ENCODE measurements at places on chromosomes 6 and 20.

GRCh38 chr6:128079021-128079420 lies 178.2 kb upstream of the THEMIS start:
- no peak for DNase-seq

DNA sequence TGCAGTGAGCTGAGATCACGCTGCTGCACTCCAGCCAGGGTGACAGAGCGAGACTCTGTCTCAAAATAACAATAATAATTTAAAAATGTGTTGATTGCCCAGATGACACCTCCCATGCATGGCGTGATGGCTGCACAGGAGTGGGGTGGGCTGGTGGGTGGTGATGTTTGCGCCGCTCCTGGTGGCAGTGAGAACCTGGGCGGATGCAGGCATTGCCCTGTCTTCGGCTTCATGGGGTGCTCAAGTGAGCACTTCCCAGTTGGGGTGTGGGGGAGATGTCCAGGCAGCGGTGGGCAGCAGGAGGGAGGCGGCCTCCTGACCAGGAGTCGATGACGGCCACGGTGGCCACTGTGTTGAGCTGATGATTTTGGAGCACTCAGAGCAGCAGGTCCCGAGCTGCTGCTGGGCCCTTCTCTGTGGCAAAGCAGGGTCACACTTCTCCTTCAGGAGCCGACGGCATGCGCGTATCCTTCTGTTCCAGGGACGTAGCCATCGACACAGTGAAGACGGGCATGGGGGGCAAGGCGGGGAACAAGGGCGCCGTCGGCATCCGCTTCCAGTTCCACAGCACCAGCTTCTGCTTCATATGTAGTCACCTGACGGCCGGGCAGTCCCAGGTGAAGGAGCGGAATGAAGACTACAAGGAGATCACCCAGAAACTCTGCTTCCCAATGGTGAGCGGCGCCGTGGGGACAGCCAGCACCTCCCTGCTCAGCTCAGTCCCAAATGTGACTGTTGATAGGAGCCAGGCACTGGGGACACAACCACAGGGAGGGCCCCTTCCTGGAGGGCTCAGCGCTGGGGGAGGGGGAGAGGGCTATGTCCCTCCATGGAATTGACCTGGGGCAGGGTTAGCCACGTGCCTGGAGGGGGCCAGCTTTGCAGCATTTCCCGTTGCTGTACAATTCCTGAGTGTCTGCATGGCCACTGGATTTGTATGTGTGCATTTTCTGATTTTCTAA lies 89.7 kb downstream of the SYNJ2 start:
- DNase-seq: no peak

DNA sequence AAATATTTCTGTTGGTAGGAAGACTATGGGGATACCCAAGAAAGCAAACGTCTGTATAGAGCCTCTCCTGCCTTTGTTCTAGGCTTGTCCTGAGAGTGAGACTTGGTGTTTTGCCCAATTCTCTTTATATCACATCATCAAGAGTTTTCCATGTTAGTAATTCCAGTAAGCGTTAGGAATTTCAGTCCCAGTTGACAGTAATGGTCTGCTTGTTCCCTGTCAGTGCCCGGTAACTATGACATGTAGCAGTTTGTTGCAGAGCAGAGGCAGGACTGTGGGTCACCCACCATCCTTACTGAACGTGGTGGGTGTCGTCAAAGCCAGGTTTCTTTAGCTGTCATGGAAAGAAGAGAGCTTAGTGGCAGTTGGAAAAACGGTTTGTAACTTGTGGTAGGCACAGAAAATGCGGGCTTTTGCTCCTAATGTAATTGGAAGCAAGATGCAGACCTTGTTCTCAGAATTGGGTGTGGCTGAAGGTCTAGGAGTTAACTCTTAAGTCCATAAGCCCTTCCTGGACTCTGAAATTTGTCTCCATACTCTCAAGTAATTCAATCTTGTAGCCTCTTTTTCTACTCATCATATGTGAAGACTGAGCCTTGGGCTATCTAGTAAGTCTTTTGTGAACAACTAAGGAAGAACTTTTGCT lies 188.8 kb downstream of the TMEM242 start:
- no peak for DNase-seq

- no peak for DNase-seq
Observed at GRCh38 chr6:26351544-26351953, 13.4 kb upstream of the BTN3A2 start.

GRCh38 chr6:90204327-90205056 lies 92.2 kb downstream of the BACH2 start:
- no peak for DNase-seq

DNA sequence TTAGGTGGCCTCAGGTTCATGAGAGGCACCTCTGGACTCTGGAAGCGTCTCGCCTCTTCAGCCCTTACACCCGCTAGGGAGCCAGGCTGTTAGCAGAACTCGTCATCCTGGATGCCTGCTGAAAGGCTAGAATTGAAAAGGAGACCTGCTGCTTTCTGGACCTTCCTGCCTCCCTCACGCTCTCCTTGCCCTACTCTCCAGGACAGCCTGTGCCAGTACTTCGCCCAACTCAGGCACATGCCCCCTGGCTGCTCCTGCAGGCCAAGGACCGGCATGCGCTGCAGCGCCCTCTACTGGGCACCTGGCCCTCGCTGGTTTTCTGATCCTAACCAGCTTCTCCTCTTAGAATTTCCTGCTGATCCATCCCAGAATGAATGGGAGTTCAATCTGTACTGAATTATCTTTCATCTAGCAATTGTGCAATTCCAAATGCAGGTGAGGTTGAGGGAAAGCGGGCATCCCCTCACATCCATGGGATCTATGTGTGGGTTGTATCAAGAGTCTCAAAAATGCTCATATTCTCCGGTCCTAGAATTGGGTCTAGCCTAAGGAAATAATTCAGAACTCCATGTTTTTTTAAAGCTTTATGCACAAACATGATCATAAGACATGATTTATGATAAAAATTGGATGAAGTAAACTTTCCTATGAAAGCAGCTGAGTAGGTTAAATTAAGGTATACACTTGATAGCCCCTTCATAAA lies 78.0 kb downstream of the PTPN1 start:
- DNase-seq: peak; percentile 65

- no peak for DNase-seq
Observed at GRCh38 chr20:41358230-41358629, 8.4 kb downstream of the EMILIN3 start.

- no peak for DNase-seq
Observed at GRCh38 chr6:7254980-7255835, 57.8 kb downstream of the SSR1 start.

DNA sequence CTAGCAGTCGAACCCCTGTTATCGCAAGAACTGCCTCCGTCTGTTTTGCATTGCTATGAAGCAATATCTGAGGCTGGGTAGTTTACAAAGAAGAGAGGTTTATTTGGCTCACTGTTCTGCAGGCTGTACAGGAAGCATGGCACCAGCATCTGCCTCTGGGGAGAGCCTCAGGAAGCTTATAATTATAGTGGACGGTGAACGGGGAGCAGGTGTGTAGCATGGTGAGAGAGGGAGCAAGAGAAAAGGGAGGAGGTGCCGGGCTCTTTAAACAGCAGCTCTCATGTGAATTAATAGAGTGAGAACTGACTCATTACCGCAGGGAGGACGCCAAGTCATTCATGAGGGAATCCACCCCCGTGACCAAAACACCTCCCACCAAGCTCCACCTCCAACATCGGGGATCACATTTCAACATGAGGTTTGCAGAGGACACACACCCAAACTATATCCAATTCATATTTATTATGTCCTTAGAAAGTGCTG lies 172.6 kb upstream of the KCNG1 start:
- no peak for DNase-seq

GRCh38 chr6:30725713-30726505 lies 5.8 kb downstream of the TUBB start:
- DNase-seq: no peak

DNA sequence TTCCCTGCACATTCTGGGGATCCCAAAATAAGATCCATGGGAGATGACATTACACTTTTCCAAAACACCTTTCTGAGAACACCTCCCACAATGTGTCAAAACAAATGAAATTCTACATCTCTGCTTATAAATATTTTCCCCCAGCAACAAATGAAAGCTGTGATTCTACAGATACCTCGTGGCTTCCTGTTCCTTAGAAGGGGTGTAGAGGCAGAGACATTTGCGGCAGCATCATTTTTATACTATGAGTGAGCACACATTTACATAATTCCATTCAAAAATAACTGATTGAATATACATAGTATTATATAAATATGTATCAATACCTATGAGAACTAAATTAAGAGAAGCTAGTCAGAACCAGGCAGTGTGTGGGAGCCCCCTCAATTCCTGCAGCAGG lies 213.9 kb upstream of the JARID2 start:
- DNase-seq: no peak

DNA sequence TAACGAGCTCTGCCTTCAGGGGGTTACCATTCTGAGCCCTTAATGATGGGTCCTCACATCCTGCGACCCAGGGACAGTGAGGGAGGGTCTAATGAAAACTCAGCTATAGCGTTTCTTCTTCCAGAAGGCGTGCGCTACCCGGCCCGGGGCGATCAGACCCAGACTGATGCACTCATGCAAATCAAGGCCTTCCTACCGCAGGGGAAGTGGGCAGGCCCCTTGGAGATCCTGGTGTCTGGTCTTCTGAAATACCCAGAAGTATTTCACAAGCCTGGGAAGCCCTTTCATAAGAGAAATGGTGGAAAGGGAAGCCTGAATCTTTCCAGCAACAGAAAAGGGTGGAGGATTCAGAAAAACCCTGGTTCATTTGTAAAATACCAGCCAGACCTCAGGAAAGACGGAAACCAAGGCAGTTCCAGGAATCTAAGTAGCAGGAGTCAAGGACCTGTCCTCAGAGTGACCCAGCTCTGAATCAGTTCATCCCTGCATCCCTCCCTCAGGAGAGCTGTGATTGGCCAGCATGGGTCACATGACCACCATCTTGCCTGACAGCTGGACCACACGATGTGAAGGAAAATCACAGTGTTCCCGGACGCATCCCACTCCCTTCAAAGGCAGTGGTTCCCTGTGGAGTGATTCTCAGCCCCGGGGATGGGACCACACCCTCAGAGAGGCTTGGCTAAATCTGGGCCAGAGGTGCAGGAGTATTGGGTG lies 12.7 kb downstream of the BFSP1 start:
- no peak for DNase-seq

Data from stimulated activated CD8-positive, alpha-beta memory T cell treated with anti-CD3 and anti-CD28 coated beads, Interleukin-2, amount 100 ng/mL, for 48 hours (primary cell).